ENCODE measurements at places on chromosomes 12 and 14. TPM values are rescaled to one million over a fixed set of nuclear protein-coding genes. Genes with fewer than 3 reads are reported as not detected.

DNA sequence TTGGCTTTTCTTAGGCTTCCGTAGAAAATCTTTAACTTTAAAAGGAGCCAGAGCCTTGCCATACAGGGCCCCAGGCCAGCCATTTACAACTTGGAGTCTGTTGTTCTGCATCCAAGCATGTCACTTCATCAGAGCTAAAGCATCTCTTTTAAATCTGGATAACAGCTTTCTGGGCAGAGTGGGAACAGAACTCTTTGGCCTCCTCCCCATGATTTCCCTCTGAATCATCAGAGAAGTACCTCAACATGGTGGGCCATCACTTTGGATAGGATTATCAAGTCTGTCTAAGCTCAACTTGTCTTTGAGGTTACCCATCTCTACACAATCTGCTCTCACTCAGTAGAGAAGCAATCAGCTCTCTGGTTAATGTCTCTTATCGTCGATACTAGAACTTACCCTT is 170.9 kb downstream of the SLC6A15 start:
- H3K27me3 ChIP-seq, result no peaks in the 10 kb centered on the region
- no peaks in the 10 kb centered on the region for H3K4me1 ChIP-seq
- DNase-seq, result no peak
- H3K4me3 ChIP-seq, result no peak overlapping the region
- H3K27ac ChIP-seq, result no peak overlapping the region

DNA sequence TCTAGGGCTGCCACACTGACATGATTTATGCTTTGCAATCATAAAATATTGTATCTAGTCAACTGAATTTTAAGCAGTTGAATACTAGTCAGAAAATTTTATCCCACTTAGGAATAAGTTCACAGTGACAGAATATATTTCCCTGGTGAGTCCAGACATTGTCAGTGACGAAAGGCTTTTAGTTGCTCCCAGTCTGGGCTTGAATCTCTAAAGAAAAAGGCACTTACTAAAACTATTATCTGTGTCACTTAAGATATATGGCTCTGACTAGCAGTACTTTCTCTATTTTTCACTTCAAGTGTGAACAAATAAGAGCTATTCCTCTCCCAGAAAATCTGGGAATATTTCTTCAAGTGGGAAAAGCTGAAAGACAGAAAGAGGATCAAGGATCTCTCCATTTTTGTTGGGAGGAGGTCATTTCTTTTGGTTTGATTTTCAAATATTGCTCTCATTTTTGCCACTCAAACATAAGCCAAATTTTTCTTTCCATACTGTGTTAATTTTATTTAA is 1262.3 kb upstream of the USP15 start:
- H3K4me1 ChIP-seq, result no peaks in the 10 kb centered on the region
- H3K36me3 ChIP-seq, result no peaks in the 10 kb centered on the region
- no peak overlapping the region for H3K27ac ChIP-seq
- H3K4me3 ChIP-seq, result no peak overlapping the region

The GYS2 gene
- not detected for total RNA-seq

DNA sequence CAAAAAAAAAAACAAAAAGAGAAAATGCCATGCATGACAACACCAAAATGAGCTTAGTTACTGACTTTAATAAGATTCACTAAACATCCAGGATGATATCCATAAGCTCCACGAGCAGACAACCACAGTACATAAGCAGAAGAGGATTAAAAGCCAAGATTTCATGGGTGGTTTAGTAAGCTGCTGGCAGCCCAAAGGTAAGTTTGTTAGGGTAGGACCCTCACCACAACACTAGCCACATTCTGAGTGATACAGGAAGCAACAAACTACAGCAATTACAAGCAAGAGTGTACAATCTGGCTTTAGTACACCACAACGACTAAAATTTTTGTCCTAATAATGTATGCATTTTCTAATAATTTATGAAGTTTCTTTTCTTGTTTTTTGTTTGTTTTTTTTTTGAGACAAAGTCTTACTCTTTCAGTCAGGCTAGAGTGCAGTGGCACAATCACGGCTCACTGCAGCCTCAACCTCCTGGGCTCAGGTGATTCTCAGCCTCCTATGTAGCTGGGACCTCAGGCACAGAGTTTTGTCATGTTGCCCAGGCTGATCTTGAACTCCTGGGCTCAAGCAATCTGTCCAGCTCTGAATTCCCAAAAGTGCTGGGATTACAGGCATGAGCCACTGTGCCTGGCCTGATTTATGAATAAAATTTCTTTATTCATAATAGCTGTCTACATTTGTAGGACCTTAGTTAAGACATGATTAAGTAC is 221.4 kb downstream of the MED13L start:
- H3K4me3 ChIP-seq, result no peak overlapping the region
- DNase-seq, result no peak
- no peaks in the 10 kb centered on the region for H3K27me3 ChIP-seq
- H3K4me1 ChIP-seq, result peaks cover 58% of the 10 kb centered on the region
- no peak overlapping the region for H3K27ac ChIP-seq
- peaks cover 1% of the 10 kb centered on the region for H3K36me3 ChIP-seq

- no peaks in the 10 kb centered on the region for H3K27me3 ChIP-seq
- no peak overlapping the region for H3K27ac ChIP-seq
- H3K36me3 ChIP-seq, result peaks cover 6% of the 10 kb centered on the region
- H3K4me1 ChIP-seq, result no peaks in the 10 kb centered on the region
- DNase-seq, result no peak
- H3K4me3 ChIP-seq, result no peak overlapping the region
Observed at GRCh38 chr12:26372866-26373265, 177.5 kb downstream of the SSPN start.

- DNase-seq, result no peak
- H3K4me3 ChIP-seq, result no peak overlapping the region
- H3K4me1 ChIP-seq, result peaks cover 63% of the 10 kb centered on the region
Observed at GRCh38 chr14:65482757-65483438, 70.4 kb downstream of the FUT8 start.

DNA sequence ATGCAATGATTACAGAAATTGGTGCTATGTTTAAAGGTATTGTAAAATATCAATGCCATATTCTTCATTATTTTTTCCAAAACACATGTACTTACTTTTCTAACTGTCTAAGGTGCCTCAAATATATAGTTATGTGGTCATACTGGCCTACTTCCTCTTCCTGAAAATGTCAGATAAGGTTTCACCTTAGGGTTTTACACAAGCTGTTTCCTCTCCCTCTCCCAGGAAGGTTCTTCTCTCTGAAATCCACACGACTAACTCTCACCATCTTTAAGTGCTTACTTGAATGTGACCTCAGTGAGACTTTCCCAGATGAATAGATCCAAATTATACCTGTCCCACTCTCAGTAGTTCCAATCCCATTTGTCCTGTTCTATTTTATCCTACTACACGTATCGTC is 11.6 kb upstream of the CLEC4D start:
- peaks cover 4% of the 10 kb centered on the region for H3K4me1 ChIP-seq
- no peak for DNase-seq
- no peaks in the 10 kb centered on the region for H3K36me3 ChIP-seq
- peaks cover 6% of the 10 kb centered on the region for H3K27me3 ChIP-seq
- no peak overlapping the region for H3K27ac ChIP-seq

- no peak overlapping the region for H3K4me3 ChIP-seq
- no peak for DNase-seq
- no peaks in the 10 kb centered on the region for H3K27me3 ChIP-seq
- no peak overlapping the region for H3K27ac ChIP-seq
- no peaks in the 10 kb centered on the region for H3K36me3 ChIP-seq
- no peaks in the 10 kb centered on the region for H3K4me1 ChIP-seq
Observed at GRCh38 chr12:99759444-99759843, 111.9 kb downstream of the GARIN6 start.

The ISM2 gene
- not detected for total RNA-seq

DNA sequence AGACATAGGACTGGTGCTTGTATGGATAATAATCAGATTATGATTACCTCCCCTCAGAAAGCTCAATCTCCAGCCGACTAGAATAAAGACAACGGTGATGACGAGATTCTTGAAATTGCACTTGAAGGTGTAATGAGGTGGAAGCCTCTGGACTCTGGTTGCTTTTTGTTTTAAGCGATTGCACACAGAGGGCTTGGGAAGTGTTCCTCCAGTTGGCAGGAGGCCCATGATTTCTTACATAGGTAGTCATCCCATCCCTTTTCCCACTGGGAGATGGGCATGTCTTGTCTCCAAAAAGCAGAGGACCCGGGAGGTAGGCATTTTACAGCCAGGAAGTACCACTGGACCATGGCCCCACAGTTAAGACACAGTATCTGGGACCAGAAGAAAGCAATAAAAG is 165.7 kb upstream of the FKBP4 start:
- H3K36me3 ChIP-seq, result no peaks in the 10 kb centered on the region
- H3K27ac ChIP-seq, result no peak overlapping the region
- peaks cover 37% of the 10 kb centered on the region for H3K27me3 ChIP-seq
- H3K4me3 ChIP-seq, result no peak overlapping the region
- no peaks in the 10 kb centered on the region for H3K4me1 ChIP-seq

GRCh38 chr12:4187916-4188315 is 85.6 kb upstream of the CCND2 start:
- H3K27me3 ChIP-seq, result no peaks in the 10 kb centered on the region
- H3K27ac ChIP-seq, result no peak overlapping the region
- DNase-seq, result no peak
- no peaks in the 10 kb centered on the region for H3K36me3 ChIP-seq

GRCh38 chr12:132772606-132773005 is 11.0 kb upstream of the ANKLE2 start:
- no peak for DNase-seq
- H3K27me3 ChIP-seq, result no peaks in the 10 kb centered on the region
- H3K27ac ChIP-seq, result no peak overlapping the region
- H3K4me3 ChIP-seq, result no peak overlapping the region
- H3K36me3 ChIP-seq, result peaks cover 41% of the 10 kb centered on the region

The FAM222A gene
- 0.55 TPM for total RNA-seq

GRCh38 chr14:32023540-32023939 is 53.6 kb upstream of the ARHGAP5 start:
- H3K4me3 ChIP-seq, result no peak overlapping the region
- no peaks in the 10 kb centered on the region for H3K27me3 ChIP-seq
- H3K36me3 ChIP-seq, result no peaks in the 10 kb centered on the region
- H3K4me1 ChIP-seq, result no peaks in the 10 kb centered on the region
- DNase-seq, result no peak

- no peaks in the 10 kb centered on the region for H3K27me3 ChIP-seq
- H3K36me3 ChIP-seq, result peaks cover 5% of the 10 kb centered on the region
- peak overlapping the region; percentile 96 for H3K4me3 ChIP-seq
- peak overlapping the region; percentile 90 for H3K27ac ChIP-seq
- no peak for DNase-seq
Observed at GRCh38 chr14:39102265-39102968, 618 bp downstream of the SEC23A start.

The SAMD15 gene
- total RNA-seq, result 0.38 TPM

GRCh38 chr12:44875954-44876543 is at the start of gene NELL2:
NELL2 (minus strand) TSS chr12:44876315; CDS start chr12:44875869, 446 bp downstream.
- H3K4me3 ChIP-seq, result peak within 1 kb of the TSS; percentile 99
- H3K4me1 ChIP-seq, result peaks cover 29% of the 10 kb centered on the region
- peak within 1 kb of the TSS; percentile 61 for H3K27ac ChIP-seq
- peaks cover 2% of the 10 kb centered on the region for H3K36me3 ChIP-seq

Measured in activated CD4-positive, alpha-beta memory T cell treated with anti-CD3 and anti-CD28 coated beads for 36 hours (primary cell).